ENCODE measurements at places on chromosomes 4 and X.

- no peak for DNase-seq
These were observed 173.4 kb downstream of the DCTD start for GRCh38 chr4:182743815-182744214.

GRCh38 chrX:49701933-49702332 lies 6.1 kb upstream of the PAGE1 start:
- DNase-seq: no peak

DNA sequence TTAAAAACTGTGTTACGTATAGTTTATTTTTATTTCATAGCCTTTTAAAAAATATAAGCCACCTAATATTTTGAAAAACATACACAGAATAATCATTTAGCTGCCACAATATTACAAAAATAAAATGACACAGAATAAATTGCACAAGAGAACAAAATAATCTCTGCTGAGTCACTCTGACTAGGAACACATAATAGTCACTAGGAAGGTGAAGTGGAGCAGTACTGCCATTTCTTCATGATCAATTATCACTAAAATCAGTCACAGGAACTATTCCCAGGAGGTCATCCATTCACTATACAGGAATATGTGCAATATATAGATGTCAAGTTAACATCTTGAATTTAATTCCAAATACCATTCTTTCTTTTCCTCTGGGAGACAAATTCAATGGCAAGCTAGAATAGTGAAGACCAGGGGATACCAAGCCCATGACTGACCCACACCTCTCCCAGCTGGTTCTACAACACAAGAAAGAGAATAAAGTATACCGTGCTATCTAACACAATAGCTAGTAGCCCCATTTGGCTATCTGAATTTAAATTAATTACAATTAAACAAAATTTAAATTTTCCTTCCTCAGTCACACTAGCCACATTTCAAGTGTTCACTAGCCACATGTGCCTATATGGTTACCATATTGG lies 5.9 kb downstream of the SMIM43 start:
- DNase-seq: no peak

DNA sequence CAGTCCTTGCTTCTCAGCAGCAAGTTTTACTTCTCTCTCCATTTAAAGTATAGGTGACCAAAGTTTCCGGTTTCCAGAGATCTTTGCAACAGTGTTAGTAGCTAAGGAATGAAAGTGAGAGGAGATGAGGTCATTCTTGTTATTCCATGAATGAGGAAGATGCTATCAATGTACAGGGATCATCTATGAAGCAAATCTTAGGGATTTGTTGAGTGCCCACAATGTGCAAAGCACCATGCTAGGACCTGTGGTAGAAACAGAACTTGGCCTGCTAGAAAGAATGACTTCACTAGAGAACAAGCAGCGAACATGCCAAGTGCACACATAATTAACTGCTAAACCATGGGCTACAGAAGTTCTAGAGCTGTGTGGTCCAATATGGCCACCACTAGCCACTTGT lies 112.5 kb downstream of the MID1 start:
- no peak for DNase-seq

DNA sequence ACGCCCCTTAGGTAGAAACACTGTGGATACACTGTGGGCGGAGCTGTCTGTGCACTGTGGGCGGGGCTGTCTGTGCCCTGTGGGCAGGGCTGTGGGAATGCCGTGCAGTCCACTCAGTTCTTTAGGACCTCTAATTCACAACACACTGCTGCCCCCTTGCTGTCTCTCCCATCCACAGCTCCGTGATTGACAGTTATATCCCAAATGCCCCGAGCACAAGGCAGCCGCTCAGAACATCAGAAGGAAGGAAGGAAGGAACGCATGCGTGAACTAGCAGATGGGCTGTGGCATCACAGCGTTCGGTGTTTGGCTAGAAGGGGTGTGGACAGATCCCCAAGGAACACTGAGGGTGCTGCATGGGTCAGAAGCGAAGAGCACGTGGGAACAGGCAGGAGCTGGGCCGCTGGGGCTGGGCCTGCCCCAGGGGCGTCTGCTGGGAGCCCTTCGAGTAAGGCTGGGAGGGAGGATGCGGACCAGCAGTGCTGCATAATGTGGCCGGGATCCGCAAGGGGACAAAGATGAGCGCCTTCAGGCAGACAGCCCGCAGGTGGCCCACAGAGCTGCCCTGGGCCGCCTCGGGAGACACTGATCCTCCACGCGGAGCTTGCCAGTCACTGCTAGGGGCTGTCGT lies 29.8 kb downstream of the ACOX3 start:
- peak; percentile 76 for DNase-seq
